ENCODE measurements at places on chromosomes 16 and 17. TPM values are rescaled to one million over a fixed set of nuclear protein-coding genes. Genes with fewer than 3 reads are reported as not detected.

Gene IGSF6
- not detected for polyA plus RNA-seq

Gene RRAD
- 12.8 TPM for polyA plus RNA-seq

Gene ARHGAP44
- 2.2 TPM for polyA plus RNA-seq

Gene C16orf74
- polyA plus RNA-seq: 35.3 TPM

DNA sequence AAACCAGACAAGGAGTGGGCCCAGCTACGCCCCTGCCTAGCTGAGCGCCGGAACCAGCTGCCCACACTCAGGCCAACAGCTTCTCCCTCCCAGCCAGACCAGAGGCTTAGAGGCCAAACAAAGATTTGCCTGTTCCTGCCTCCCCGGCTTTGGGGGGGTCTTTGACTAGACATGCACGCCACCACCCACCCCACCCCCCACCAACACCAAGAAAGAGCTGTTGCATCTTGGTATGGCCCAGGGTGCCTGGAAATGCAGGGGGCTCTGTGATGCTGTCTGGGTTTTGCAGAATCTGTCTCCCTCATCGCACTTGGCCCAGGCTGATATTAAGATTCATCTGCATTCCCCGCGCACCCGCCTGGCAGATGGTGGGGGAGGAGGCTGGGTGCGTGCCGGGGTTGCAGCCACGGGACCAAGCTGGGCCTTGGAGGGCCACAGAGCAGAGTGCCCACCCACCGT lies 1.3 kb upstream of the NXPH3 start:
- DNase-seq: no peak

DNA sequence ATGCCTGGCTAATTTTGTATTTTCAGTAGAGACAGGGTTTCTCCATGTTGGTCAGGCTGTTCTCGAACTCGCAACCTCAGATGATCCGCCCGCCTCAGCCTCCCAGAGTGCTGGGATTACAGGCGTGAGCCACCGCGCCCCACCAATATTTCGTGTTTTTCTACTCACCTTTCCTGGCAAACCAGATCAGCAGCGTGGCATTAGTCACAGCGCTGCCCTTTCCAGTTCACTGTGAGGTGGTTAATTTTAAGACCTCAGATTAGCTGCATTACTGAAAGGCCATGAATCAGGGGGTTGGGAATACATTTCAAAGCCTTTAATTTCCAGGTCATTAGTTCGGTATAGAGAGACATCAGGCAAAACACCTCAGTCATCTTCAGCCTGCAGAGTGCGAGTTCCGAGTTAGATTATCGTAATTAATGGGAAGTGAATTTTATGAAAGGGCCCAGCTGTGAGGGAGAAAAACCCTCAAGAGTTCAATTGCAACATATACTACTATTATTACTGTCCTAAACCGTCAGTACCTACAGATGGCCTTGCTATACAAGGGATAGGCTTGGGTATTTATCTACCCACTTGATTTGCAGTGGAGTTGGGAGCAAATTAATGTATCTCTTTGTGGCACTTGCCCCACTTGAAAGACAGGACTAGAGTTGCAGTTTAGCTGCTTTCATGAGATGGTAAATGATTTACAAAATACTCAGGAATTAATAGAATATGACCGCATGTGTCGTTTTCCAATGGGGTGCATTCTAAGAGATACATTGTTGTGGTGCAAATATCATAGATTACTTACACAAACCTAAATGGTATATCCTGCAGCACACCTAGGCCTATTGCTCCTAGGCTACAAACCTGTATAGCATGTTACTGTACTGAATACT lies 2.1 kb upstream of the USP32 start:
- no peak for DNase-seq
